ENCODE measurements at places on chromosomes 12 and 14. TPM values are rescaled to one million over a fixed set of nuclear protein-coding genes. Genes with fewer than 3 reads are reported as not detected.

GRCh38 chr12:94849411-94849976 lies 154.0 kb downstream of the NDUFA12 start:
- no peak overlapping the region for H3K4me3 ChIP-seq
- ATAC-seq = no peak
- no peak overlapping the region for H3K27ac ChIP-seq
- H3K27me3 ChIP-seq = no peaks in the 10 kb centered on the region
- H3K36me3 ChIP-seq = no peaks in the 10 kb centered on the region
- no peaks in the 10 kb centered on the region for H3K4me1 ChIP-seq

DNA sequence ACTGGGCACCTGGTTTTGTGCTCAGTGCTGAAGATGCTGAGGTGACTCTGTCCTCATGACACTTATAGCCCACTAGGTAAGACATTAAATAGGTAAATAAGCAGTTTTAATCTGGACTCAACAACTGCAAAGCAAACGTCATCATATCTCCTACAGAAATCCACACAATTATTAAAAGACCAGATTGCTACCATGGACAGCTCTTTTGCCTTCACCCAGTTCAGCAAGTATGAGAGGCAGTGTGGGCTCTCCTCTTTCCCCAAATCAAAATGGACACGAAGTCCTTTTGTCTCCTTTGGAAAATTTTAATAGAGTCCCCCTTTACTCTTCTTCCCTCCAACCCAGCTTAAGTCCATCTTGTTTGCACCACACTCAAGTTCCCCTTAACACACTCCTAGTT lies 171.1 kb downstream of the RPAP3 start:
- peaks cover 4% of the 10 kb centered on the region for H3K27me3 ChIP-seq
- H3K27ac ChIP-seq = no peak overlapping the region
- no peaks in the 10 kb centered on the region for H3K36me3 ChIP-seq
- H3K4me1 ChIP-seq = no peaks in the 10 kb centered on the region
- no peak for ATAC-seq
- H3K4me3 ChIP-seq = no peak overlapping the region

- H3K36me3 ChIP-seq = no peaks in the 10 kb centered on the region
- ATAC-seq = peak; percentile 53
- no peaks in the 10 kb centered on the region for H3K27me3 ChIP-seq
- peak overlapping the region; percentile 69 for H3K27ac ChIP-seq
- H3K4me1 ChIP-seq = peaks cover 47% of the 10 kb centered on the region
Measured at GRCh38 chr12:15701631-15702156, 87.5 kb downstream of the EPS8 start.

- no peaks in the 10 kb centered on the region for H3K27me3 ChIP-seq
- H3K27ac ChIP-seq = no peak overlapping the region
- H3K36me3 ChIP-seq = no peaks in the 10 kb centered on the region
Measured at GRCh38 chr14:66380143-66380542, 106.0 kb upstream of the CCDC196 start.

DNA sequence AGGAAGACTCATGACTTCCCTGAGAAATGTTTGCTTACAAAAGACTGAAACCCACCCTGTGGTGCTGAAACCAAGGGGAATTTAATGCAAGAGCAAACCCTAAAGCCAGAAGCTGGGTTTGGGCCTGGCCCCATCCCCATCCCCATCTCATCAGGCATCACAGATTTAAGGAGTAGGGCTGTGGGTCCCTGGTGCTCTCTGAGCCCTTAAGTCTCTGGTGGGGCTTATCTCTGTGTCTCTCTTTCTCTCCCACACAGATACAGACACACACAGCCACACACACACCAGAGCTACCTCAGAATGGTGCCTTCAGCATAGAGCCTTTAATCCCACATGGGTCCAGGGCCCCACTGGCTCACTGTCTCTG lies 237.1 kb downstream of the SLC41A2 start:
- no peaks in the 10 kb centered on the region for H3K27me3 ChIP-seq
- no peaks in the 10 kb centered on the region for H3K36me3 ChIP-seq
- ATAC-seq = no peak
- H3K4me1 ChIP-seq = no peaks in the 10 kb centered on the region
- H3K4me3 ChIP-seq = no peak overlapping the region
- no peak overlapping the region for H3K27ac ChIP-seq

- H3K4me1 ChIP-seq = no peaks in the 10 kb centered on the region
- no peak for ATAC-seq
- no peak overlapping the region for H3K27ac ChIP-seq
- no peak overlapping the region for H3K4me3 ChIP-seq
Measured at GRCh38 chr14:66365388-66365787, 120.8 kb upstream of the CCDC196 start.

DNA sequence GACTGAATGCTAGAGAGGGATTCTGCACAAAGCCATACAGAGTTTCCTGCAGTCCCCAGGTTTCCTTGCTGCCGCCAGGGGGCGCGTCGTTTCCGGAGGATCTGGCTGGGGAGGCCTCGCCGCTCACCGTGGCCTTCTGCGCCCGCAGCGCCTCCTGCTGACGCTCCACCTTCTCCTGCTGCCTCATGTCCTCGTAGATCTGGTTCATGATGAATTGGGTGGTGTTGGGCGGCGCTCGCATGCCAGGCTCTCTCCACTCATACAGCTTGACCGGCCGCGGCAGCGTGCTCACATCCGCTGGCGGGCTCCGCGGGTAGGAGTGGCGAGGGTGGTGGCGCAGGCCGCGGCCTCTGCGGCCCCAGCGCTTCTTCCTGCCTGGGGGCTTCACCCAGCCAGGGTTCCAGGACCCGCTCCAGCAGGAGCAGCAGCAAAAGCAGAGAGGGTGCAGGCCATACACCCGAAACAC lies 987 bp downstream of the CCER1 start:
- H3K27ac ChIP-seq = no peak overlapping the region
- H3K27me3 ChIP-seq = no peaks in the 10 kb centered on the region
- H3K4me1 ChIP-seq = no peaks in the 10 kb centered on the region
- no peaks in the 10 kb centered on the region for H3K36me3 ChIP-seq

DNA sequence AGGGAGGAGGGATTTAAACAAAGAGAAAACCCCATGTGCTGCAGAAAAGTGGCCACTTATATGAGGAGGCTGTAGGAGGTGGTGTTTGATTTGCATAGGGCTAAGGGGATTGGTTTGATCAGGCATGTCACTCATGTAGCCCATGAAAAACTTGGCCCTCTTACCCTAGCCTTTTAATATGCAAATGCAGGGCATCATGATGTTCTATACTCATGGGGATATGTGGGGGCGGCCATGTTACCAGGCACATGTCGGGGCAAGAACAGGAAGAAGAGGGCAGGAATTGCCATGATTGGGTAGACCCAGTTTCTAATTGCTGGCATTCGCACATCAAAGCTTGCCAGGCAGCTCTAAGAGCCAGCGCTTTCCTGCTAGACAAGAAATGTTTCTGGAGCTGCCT lies 28.8 kb downstream of the KLRK1 start:
- H3K36me3 ChIP-seq = no peaks in the 10 kb centered on the region
- peaks cover 30% of the 10 kb centered on the region for H3K4me1 ChIP-seq
- ATAC-seq = no peak
- H3K4me3 ChIP-seq = no peak overlapping the region
- H3K27ac ChIP-seq = no peak overlapping the region

DNA sequence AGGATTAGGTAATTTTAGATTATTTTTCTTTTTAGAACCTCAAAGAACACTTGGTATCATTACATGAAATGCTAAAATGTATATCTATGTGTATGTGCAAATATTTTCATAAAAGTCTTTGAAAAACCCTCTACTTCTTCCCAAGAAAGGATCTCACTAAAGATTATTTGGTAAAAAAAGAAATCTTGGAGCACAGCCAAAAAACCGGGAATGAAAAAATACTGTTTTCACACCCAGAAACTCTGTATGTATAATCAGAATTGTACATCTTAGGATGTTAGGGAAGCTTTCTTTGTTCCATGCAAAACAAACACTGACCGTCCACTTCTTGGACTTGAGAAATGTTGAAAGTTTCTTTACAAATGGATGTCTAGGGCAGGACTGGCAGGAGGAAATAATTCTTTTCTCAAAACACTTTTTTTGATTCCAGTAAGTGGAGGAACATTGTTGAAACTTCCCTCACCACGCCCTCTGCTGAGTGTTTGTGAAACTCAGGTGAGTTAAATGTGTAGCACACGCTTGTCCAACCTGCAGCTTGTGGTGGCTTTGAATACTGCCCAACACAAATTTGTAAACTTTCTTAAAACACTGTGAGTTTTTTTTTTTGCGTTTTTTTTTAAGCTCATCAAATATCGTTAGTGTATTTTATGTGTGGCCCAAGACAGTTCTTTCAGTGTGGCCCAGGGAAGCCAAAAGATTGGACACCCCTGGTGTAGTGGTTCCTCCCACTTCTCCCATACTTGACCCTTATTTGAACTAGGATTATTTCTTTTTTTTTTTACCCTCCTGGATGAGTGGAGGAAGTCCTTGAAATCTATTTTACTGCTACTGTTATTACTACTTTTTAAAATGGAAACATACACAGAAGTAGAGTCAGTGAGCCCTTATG lies 26.6 kb downstream of the FBXO34 start:
- H3K36me3 ChIP-seq = no peaks in the 10 kb centered on the region
- no peaks in the 10 kb centered on the region for H3K4me1 ChIP-seq
- no peak overlapping the region for H3K27ac ChIP-seq
- ATAC-seq = no peak
- no peaks in the 10 kb centered on the region for H3K27me3 ChIP-seq

- no peak for ATAC-seq
- no peaks in the 10 kb centered on the region for H3K4me1 ChIP-seq
Measured at GRCh38 chr14:65945327-65945726, 532.8 kb downstream of the FUT8 start.

DNA sequence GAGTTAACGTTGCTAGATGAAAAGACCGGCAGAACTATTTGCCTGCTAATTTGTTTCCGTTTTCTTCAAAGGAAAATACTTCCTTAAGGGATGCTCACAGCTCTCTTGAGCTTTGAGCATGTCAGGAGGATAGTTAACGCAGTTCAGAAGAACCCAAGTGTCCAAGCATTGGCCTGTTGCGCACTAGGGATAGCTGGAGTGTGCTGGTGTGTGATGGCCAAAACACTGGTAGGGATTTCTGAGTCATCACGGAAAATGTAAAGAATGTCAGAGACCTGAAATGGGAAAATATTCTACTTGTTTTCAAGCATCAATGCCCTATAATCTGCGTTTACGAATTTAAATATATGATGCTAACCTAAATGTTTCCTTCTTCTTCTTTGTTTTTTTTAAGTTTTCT lies 97.8 kb downstream of the VRK1 start:
- no peak overlapping the region for H3K4me3 ChIP-seq
- no peak for ATAC-seq
- H3K27me3 ChIP-seq = no peaks in the 10 kb centered on the region
- H3K27ac ChIP-seq = no peak overlapping the region

DNA sequence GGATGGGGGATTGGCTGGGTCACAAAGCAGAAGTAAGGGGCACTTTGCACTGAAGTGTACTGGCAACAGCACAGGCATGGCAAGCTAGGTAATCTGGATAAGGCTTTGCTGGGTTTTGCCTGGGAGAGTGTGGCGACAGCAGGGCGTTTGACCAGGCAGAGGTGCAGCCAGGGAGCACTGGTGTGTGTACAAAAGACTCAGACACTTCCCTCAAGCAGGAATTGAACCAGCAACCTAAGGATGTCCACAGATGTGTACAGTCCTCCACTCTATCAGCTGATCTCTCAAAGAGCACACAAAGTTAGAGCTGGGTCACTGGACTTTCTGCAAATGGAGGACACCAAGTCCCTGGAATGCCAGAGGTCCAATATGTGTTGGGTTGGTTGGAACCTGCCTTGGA lies 15.4 kb upstream of the RNASE4 start:
- peaks cover 39% of the 10 kb centered on the region for H3K27me3 ChIP-seq
- ATAC-seq = no peak
- no peak overlapping the region for H3K27ac ChIP-seq
- H3K4me1 ChIP-seq = no peaks in the 10 kb centered on the region

DNA sequence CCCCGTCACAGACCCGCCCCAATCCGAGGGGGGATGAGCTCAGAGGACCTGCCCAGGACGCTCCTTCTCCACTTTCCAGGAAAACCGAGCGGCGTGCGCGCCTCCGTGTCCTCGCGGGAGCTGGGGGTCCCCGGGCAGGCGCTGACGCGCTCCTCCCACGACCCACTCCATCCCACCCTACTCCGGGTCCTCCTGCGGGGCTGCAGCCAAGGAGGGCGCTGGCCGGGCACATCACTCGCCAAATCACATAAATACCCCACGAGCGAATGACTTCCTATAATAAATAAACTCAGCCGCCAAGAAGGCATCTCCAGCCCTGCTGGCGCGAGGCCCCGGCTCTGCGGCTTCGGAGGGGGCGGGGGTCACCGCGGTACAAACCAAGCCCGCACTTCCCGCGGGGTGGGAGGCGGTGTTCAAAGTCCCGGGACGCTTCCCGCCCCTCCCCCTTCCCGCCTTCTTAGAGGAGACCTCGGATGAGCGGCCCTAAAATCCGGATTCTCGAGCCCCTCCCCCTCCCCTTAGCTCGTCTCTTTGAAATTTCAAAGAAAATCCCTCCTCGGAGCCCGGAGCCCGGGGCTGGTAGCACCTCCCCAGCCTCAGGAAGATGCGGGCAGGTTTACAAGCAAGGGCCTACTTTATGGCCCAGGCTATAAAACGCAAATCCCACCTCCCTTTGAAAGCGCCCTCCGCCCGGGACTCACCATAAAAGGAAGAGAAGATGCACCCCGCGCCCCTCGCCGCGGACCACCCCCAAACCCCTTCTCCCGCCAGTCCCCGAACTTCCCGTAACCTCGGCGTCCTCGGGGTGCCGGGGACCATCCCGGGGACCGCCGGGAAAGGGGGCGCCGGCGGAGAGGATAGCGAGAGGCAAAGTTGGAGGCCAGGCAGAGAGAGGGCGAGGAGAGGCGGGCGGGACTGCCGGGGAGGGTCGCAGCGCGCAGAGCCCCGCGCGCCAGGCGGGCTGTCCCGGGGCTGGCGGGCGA lies 712 bp upstream of the FZD10 start:
- H3K36me3 ChIP-seq = no peaks in the 10 kb centered on the region
- H3K27ac ChIP-seq = peak overlapping the region; percentile 16
- no peak for ATAC-seq
- peaks cover 35% of the 10 kb centered on the region for H3K4me1 ChIP-seq
- H3K4me3 ChIP-seq = no peak overlapping the region

GRCh38 chr14:63962906-63963305 lies 110.1 kb downstream of the SYNE2 start:
- H3K4me1 ChIP-seq = peaks cover 9% of the 10 kb centered on the region
- no peak overlapping the region for H3K27ac ChIP-seq
- no peak for ATAC-seq
- H3K4me3 ChIP-seq = no peak overlapping the region

- H3K36me3 ChIP-seq = no peaks in the 10 kb centered on the region
- H3K4me3 ChIP-seq = no peak overlapping the region
- no peak overlapping the region for H3K27ac ChIP-seq
- H3K4me1 ChIP-seq = no peaks in the 10 kb centered on the region
- no peak for ATAC-seq
Measured at GRCh38 chr14:67952381-67952780, 132.8 kb downstream of the RAD51B start.

RERG gene
- 14.7 TPM for total RNA-seq

BDKRB1 gene
- total RNA-seq = 7.9 TPM

HHIPL1 gene
- 9.6 TPM for total RNA-seq

PLEKHG7 gene
- not detected for total RNA-seq

P2RX7 gene
- 3.1 TPM for total RNA-seq
